Caco-2 (cell line): ENCODE measurements at places on chromosomes 2 and 18.

GRCh38 chr2:238974501-238975166, 126.7 kb downstream of the TWIST2 start:
- DNase-seq, result no peak

DNA sequence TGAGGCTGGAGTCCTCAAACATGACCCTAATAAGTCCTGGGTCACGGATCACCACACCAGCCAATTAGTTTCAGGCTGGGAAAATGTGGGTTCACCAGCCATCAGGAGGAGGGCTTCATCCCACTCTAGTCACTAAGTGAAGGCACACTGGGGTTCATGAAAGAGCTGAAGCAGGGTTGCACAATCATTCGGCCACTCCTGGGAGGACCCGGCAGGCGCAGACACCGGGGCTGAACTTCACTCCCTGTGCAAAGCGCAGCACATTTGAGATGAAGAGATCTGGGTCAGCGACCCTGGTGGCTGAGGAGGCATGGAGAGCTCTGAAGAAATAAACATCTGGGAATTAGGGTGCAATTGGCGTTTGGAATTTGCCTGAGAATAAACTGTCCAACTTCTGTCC, 684.4 kb upstream of the SALL3 start:
- DNase-seq, result no peak

GRCh38 chr18:63309422-63309821, 10.1 kb downstream of the BCL2 start:
- no peak for DNase-seq

DNA sequence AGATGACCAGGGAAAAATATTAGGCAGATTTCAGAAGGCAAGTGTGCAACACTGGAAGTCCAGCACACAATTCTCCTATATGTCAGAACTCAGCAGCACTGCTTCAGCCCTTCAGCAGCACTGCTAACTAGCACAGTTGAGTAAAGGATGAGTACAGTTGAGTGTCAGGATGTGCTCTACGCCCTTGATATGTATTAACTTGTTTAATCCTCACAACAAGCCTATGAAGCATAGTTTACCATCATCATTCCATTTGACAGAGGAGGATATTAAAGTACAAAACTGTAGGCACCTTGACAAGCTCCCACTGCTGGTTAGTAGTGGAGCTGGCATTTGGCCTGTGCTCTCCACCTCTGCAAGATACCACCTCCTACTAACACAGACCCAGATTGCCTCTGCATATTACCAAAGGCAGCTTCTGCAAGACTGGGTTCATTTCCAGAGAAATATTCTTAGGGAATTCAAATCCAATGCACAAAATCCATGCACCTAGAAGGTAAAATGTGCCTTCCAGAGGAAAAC, 230.8 kb downstream of the ANAPC1 start:
- DNase-seq, result no peak

DNA sequence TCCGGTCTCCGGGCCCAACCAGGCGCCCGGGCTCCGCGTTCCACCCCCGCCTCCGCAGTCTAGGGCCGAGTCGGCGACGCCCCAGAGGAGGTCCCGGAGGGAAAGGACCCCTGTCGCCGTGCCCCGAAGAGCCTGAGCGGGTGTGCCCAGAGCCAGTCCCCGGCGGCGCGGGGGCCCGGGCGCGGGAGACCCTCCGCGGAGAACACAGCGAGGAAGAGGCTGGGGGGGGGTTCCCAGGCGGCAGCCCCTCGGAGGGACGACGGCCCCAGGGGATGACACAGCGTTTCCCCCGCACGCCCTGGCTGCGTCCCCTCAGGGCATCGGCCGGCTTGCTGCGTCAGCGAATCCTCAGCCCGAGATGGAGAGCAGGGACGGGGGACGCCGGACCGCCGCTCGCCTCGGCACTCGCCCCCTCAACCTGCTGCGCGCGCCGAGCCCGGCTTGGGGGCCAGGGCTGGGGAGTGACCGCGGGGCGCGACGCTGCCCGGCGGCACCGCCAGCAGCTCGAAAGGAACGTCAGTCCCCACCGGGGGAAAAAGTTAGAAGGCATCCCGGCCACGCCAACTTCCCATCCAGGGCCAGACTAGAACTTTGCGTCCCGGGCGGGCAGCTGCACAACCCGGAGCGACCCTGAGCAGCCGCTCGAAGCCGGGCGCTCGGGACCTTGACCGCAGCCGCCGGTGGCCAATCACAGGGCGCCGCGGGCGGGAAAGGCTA, 711 bp downstream of the SFXN5 start:
- peak; percentile 64 for DNase-seq

DNA sequence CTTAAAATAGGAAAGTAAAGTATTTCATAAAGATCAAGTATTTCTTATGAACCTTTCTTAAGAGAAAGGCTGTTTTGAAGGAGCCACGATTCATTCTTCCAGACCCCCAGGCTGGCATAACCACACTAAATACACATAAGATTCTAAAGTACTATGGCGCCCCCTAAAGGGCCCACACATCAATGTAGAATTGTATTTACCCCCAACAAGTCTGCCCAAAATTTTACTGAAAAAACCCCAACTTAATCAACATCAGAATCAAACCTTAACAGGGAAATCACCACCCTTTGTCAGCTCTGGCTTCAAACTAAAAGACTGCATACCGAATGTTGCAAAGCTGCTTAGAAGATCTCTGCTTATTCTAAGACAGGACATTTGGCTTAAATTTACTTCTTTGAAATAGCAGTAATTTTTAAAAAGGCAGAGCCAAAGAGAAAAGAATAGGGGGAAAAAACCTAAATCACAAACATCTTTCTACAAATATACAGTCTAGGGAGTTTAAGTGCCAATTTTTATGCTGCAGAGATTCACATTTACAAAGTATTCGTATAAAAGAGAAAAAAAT, 20.4 kb upstream of the BCL2 start:
- DNase-seq, result no peak

- DNase-seq, result peak; percentile 42
Measured at GRCh38 chr2:69798290-69798908, 31.1 kb upstream of the GMCL1 start.

GRCh38 chr2:219642069-219642454, 14.6 kb downstream of the SLC4A3 start:
- DNase-seq, result no peak

GRCh38 chr2:177264209-177264692, 276 bp downstream of the NFE2L2 start:
- DNase-seq, result no peak

DNA sequence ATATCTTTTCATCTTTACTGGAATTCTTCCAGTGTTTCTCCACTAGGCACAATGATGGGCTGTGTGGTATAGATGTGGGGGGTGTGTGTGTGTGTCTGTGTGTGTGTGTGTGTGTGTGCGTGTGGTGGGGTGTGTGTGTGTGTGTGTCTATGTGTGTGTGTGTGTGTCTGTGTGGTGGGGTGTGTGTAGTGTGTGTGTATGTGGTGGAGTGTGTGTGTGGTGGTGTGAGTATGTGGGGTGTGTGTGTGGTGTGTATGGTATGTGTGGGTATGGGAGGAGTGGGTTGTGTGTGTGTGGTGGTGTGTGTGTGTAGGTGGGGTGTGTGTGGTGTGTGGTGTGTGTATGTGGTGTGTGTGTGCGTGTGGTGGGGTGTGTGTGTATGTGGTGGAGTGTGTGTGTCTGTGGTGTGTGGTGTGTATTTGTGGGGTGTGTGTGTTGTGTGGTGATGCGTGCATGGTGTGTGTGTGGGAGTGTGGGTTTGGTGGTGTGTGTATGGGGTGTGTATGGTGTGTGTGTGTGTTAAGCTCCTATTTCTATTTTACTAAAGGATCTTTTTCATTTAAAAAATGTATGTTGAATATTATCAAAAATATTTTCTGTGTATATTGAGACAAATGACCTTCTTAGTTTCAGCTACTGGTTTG, 84.2 kb downstream of the IRS1 start:
- DNase-seq, result no peak

GRCh38 chr2:224966613-224967012, 75.7 kb downstream of the DOCK10 start:
- no peak for DNase-seq

GRCh38 chr2:8435608-8436007, 246.2 kb upstream of the ID2 start:
- no peak for DNase-seq

- no peak for DNase-seq
Measured at GRCh38 chr2:46831051-46831868, 84.3 kb downstream of the MCFD2 start.

- peak; percentile 14 for DNase-seq
Measured at GRCh38 chr2:128086244-128086643, 4.8 kb upstream of the UGGT1 start.
